Ammon's horn (tissue), 1 donor: ENCODE measurements at places on chromosomes 1 and 21.
A peak's percentile ranks its signal among the peaks of the same experiment; 100 is the strongest.

GRCh38 chr1:96475903-96476302, 245.7 kb upstream of the PTBP2 start:
- no peak for DNase-seq

- peak; percentile 66 for DNase-seq
Observed at GRCh38 chr1:8424539-8425116, 106.7 kb downstream of the SLC45A1 start.

DNA sequence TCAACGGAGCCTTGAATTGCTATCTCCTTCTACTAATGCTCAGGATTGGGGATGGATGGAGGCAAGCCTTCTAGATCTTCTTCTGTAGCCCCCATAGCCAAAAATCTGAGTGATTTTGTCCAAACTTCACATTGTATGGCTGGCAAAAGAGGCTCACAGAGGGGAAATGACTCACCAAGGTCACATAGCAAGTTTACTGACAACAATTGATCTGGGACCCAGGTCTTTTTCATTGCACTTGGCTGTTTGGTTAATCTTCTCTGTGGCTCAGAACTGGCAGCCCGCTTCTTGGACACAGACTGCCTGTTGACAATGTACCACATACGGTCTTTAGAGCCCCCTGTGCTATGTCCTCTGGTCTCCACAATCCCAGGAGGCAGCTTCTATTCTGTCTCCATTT, 3.0 kb upstream of the LACTBL1 start:
- no peak for DNase-seq

GRCh38 chr1:111205714-111206050, 5.2 kb upstream of the DENND2D start:
- DNase-seq = no peak
